Effector memory CD4-positive, alpha-beta T cell (primary cell): ENCODE measurements at places on chromosomes 16 and 17.

GRCh38 chr17:82915010-82915756 is 75.4 kb upstream of the ZNF750 start:
- DNase-seq = no peak

DNA sequence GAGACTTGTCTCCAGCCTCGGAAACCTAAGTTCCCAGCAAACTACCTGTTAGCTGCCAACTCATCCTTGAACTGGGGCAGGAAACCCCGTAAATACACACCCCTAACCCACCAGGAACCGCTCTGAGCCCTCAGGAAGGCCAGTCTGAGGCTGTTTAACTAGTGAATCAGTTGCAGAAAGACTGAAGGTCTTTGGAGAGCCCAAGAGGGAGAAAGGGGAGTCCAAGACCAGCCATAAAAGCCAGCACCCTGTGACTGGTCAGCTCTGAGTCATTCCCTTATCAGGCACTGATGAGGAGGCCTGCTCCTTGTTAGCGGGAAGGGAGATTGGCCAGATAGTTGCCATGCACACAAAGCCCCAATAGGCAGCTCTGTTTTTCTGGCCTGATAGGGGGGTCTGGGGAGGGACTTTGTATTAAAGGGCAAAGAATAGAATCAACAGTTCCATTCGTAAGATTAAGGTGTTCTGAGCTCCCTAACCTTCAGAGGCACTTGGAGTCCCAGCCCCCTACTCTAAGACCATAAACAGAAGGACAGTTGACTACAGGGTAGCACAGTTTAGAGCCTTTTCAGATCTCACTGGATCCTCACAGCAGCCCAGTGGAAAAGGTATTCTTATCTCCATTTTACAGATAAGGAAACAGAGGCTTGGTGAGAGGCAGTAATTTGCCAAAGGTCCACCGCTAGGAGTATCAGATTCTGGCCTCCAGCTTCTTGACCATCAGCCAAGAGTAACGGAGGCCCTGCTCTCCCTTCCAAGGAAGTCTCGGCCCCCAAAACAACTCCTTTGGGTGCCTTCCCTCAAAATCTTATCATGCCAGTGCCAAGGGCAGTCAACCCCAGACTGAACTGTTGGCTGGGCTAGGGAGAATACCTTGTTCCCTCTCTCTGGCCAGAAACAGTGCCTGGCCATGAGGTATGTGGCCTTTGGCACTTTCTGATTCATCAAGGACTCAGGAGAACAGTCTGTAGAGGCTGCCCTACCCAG is 2.2 kb upstream of the KRT19 start:
- DNase-seq = no peak

DNA sequence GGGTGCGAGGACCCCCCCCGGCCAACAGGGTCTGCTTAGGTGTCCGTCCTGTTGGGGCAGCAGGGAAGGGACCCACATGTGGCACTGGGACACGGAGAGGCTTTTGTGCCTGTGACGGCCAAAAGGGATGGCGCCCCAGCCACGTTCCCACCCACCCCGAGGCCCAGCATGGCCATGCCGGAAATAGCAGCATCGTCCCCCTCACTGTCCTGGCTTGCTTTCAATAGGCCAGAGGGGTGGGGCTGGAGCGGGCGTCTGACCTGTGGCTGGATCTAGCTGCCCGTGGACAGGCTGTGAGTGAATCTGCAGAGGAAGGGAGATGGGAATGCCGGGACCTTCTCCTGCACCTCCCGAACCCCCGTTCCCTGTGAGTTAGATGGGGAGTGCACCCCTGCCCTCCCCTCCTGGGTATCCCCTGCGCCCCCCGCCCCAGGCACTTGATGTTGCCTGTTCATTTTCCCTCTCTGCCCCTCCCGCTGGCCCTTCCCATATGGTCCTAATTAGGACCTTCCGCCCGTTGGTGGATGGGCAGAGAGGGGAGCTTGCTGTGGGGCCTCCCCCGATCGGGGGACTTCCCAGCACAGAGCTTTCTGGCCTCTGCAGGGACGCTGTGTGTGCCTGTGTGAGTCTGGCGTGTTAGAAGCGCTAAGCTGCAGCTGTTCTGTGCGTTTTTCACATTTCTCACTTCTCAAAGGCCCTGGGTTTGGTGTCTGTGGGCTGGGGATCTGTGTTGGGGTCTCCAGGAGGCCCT is 292.8 kb downstream of the SEC14L1 start:
- DNase-seq = no peak

DNA sequence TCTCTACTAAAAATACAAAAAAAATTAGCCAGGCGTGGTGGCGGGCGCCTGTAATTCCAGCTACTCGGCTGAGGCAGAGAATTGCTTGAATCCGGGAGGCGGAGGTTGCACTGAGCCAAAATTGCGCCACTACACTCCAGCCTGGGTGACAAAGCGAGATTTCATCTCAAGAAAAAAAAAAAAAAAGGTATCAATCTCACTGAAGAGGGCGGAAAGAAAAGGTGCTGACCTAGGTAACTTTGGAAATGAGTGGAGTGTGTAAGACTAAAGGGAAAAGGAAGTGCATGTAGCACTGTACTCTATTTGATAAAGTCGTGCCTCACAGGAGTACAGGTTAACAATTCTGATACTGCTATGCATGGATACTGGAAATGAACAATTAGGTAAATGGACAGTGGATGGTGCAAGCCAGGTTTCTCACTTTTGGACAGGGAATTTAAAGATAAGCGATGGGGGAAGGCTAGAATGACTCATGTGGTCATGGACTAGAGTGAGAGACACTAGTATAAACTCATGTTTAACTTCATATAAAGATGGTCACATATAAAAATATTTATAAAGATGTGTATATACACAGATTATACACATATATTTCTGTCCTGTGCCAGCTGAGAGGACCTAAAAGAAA is 142.9 kb downstream of the CDK5R1 start:
- DNase-seq = no peak

DNA sequence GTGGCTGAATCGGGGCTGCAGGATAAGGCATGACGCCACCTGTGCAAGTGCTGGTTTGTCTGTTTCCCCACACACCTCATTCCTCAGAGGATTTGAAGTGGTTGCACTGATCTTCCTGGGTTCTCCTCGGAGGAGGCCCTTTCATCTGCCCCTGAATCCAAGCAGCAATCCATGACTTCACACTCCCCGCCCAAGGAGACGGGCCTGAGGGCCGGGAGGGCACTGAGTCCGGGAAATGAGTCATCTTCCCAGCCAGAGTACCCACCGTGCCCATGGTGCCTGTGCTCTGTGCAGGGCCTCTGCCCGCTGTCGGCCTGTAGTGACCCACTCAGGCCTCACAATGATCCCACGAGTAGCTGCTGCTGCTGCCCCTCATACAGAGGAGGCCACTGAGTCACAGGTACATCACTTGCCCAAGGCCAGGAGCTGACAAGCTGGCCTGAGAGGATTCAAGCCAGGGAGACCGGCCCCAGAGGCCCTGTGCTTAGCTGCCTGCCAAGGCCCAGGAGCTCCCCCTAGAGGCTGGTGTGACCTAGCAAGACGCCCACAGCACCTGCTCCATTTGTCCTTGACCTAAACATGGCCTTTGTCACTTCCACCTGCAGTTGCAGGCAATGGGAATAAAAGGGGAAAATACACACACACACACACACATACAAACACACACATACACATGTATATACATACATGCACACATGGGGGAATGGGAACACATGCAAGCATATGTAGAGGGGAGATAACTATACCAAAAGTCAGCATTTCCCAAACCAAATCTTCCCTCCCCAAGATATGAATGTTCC is 240.0 kb downstream of the C16orf95 start:
- no peak for DNase-seq

GRCh38 chr17:62854098-62854680 is 46.1 kb upstream of the MARCHF10 start:
- DNase-seq = no peak

DNA sequence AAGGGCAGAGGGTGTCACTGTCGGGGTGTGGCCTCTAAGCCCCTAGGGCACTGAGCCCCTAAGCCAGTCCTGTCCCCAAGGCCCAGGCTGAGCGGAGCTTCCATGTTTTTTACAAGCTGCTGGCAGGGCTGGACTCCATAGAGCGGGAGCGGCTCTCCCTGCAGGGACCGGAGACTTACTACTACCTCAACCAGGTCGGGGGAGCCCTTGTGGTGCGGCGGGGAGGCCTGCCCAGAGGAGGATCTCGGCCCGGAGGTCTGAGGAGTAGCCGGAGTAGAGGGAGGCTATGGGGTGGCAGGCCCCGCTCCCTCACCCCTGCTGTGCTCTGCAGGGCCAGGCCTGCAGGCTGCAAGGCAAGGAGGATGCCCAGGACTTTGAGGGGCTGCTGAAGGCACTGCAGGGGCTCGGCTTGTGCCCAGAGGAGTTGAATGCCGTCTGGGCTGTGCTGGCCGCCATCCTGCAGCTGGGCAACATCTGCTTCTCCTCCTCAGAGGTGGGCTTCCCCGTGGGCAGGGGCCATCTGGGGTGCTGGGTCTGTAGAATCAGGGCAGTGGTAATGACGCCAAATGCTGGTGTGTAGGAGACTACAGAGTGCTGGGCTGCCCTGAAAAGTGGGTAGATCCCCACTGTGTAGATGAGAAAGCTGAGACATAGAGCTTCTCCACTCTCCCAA is 4.9 kb downstream of the MYO15B start:
- no peak for DNase-seq

DNA sequence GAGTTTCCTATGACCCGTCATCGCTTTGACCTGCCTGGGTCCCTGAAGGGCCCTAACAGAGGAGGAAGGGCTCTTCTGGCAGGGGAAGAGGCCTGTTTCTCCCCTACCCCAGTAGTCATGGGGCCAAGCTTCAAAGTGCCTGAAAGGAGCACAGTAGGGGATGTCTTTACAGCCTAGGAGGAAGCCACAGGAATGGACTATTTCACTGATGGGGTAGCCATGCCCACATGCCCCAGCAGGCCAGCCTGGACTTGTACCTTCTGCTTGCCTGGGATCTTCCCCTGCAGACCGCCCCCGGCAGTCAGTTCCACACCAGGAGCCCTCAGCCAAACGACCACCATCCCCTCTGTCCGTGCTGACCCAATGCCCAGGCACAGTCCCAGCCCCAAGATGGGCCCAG is 41.8 kb upstream of the PEMT start:
- DNase-seq = no peak
